ENCODE measurements at places on chromosomes 3 and 15.

- no peak for DNase-seq
These were observed 42.2 kb downstream of the DPH3 start for GRCh38 chr3:16222547-16222946.

DNA sequence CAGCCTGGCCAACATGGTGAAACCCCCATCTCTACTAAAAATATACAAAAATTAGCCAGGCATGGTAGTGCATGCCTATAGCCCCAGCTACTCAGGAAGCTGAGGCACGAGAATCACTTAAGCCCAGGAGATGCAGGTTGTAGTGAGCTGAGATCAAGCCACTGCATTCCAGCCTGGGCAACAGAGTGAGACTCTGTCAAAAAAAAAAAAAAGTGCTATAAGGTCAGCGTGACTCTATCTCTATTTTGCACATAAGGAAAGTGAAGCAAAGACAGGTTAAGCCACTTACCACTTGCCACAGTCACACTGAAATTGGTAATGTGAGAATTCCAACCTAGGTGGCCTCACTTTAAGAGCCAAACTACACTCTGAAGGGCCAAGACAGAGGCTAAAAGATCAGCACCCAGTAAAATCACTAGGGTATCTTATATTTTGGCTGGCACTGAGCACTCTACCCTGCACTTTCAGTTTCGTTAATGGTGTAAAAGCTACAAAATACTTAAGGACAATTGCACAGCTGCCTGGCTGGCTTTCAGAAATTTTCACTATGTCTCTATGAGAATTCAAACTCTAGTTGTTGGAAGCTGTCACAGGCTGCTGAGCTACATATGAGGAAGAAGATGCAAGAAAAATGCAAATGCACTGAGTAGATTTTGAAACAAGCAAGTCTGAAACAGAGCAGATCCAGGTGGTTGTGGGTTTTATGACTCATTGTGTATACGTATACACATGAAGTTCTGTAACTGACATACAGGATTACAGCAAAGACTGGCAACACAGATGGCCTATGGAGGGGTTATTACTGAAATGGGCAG, 32.7 kb downstream of the TRANK1 start:
- DNase-seq, result peak; percentile 22

- DNase-seq, result no peak
These were observed 2.1 kb downstream of the CYP1A1 start for GRCh38 chr15:74723187-74723586.

- no peak for DNase-seq
These were observed 1.2 kb upstream of the PLIN1 start for GRCh38 chr15:89680282-89680873.

- no peak for DNase-seq
These were observed 1161.2 kb downstream of the ROBO2 start for GRCh38 chr3:78201091-78201490.

DNA sequence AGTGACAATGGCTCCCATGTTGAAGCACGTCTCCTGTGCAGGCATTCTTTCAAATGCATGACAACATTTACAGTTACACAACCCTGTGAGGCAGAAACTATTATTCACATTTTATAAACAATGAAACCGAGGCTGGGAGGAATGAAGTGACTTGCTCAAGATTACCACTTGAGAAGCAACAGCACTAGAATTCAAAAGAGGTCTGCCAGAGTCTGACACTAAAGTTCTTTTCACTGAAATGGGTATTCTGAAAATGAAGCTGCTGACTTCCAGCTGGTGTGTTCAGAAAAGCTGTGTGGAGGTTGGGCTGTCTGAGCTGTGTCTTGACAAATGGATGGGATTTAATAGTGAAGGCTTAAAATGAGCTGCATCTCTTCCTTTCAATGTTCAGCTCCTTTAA, 104.4 kb downstream of the THSD4 start:
- DNase-seq, result no peak

DNA sequence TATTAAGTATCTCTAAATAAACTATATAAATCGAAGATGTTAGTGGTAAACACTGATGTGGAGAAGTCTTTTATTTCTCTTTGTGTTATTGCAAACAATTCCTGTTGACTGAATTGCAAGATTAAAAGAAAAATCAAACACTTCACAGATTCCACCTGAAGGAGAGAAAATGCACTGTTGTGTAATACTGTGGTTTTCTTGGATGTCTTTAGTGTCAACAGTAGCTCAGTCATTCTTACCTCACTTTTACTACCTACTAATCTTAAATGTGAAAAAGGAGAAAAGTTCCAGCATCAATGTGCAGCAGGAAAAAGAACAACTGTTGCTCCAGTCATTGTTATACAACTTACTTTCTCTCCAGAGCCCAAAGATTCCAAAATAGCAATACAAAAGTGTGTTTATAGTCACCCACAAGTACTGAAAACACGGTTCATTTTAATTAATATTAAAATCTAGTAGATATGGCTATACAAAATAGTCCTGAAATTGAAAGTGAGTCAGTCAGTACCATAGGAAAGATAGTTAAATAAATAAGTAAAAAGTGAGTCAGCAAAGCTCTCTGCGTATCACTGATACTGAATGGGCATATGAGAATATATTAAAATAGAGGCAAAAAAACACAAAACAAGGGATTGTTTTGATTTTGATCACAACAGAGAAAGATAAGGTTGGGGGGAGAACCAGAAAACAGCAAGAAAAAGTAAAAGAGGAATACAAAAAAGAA, 90.5 kb upstream of the CSPG5 start:
- no peak for DNase-seq

GRCh38 chr3:153978006-153978405, 143.2 kb upstream of the ARHGEF26 start:
- no peak for DNase-seq

DNA sequence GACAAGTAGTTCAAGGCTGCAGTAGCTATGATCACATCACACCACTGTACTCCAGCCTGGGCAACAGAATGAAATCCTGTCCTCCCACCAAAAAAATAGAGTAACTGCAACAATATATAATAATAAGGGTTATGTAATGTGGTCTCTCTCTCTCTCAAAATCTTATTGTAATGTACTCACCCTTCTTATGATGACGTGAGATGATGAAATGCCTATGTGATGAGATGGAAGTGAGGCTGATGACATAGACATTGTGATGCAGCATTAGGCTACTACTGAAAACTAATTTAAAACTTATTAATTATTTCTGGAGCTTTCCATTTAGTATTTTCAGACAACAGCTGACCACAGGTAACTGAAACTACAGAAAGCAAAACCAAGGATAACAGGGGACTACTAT, 27.4 kb downstream of the TASOR start:
- DNase-seq, result no peak

- no peak for DNase-seq
These were observed 25.8 kb downstream of the EFCAB12 start for GRCh38 chr3:129402616-129403015.

Data from activated gamma-delta T cell treated with anti-CD3 and anti-CD28 coated beads, Interleukin-2, amount 50 U/mL, for 16 hours (primary cell).